NCI-H2107 (cell line): ENCODE measurements at places on chromosomes 7 and 10.

GRCh38 chr7:20602306-20602705 lies 13.2 kb upstream of the ABCB5 start:
- no peak for DNase-seq

DNA sequence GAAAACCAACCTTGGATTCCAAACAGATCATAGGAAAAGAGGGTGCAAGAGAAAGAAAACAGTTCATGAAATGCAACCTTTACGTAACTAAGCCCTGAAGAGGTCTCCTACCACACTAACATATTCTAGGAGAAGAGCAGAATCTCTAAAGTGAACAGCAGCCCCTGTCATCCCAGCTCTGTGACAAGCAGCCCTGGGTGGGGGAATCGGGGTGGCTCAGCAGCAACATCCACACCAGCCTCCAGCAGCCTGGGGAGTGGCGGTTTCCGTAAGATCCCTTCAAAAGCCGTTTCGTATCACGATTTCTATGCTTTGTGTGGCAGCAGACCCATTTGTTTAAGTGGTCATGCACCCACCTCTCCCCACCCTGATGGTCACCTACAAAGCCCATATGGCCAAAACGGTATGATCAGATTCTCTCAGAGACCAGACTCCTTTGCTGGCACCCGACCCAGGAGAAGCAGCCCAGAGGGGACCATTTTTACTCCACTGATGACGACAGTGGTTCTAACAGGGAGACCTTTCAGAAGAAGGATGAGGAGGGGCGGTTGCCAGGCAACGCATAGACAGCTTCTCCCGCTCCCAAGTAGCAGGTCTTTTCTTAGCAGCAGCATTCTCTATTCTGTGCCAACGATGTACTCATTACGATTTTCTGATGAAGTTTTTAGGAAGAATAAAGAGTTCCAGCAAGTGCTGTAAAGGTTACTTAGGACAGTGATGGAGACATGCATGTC lies 300.6 kb downstream of the DNAJB6 start:
- no peak for DNase-seq

DNA sequence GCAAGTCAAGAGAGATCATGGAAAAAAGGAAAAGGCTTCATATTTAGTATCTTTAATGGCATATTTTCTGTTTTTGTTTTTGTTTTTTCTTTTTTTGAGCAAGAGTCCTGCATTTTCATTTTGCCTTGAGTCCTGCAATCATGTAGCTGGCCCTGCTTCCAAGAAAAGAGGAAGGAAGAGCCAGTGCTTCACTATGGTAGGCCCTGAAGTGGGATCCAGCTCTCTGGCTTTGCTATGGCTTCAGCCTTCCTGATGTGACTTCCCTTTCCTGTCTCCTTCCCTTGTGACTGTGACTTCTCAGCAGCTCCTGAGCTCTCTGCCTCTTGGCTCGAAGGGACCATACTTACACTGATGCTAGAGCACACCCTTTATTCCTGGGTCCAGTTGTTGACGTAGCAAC lies 512.3 kb downstream of the INHBA start:
- DNase-seq: no peak

DNA sequence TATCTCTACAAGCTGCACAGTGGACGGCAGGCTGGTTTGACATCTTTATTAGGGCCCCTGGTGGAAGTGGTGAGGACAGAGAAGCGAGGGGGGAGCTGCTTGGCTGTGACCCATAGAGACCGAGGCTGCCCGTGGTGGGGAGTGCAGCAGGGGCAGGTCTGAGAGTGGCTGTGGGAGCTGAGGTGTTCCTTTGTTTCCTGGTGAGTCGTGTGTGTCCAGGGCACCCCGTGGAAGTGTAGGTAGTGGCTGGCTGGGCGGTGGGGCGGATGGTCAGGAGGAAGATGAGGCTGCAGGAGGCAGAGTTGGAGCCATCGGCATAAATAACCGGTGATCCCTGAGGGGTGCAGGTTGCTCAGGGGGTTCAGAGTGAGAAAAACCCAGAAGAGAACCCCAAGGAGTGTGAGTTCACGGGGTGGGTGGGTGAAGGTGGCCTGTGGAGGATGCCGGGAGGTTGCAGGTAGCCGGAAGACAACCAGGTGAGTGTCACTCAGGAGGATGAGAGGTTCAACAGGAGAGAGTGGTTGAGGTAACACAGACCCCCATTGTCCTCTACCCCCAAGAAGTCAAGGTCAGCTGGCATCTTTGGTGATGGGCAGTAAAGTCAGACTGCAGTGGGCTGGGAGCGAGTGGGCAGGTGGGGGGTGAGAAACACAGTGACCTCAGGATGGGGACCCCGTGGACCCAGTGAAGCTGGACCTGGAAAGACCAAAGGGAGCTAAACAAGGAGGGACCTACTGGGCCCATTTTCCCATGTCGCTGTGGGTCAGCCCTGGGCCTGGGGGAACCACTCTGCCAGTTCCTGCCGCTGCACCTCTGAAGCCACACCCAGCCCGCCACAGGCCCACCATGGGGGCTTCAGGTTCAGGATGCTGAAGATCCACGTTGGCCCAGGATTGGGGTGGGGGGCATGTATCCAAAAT lies 7.8 kb downstream of the ATP6V0E2 start:
- DNase-seq: no peak

DNA sequence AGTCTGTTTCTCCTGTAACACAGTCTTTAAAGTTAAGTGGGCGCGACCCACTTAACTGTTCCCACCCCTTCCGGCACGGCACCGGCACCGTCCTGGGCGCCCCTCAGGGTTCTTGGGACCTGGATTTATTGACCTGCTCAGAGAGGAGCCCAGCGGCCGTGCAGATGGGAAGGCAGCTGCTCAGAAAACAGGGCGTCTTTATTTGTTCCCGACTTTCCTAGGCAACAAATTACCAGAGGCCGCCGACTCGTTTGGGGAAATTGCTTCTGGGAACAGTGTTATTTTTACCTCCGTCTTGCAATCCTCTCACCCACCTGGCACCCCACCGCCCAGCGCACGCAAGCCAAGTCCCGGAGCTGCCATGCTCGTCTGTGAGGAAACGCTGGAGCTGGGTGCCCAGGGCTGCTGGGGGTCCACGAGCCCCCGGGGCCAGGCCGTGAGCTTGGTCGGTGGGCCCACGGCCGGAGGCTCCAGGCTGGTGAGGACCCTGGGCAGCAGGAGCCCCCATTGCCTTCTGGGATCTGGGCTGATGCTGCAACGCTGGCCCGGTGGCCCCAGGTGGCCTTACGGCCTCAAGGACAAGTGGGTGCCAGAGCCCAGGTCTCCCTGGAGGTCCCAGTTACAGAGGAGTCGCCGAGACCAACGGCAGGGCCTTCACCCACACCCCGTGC lies 14.9 kb upstream of the ADGRA1 start:
- DNase-seq: no peak

- DNase-seq: no peak
Observed at GRCh38 chr7:132108563-132108962, 467.7 kb downstream of the PLXNA4 start.
